ENCODE measurements at places on chromosomes 1 and 21.

DNA sequence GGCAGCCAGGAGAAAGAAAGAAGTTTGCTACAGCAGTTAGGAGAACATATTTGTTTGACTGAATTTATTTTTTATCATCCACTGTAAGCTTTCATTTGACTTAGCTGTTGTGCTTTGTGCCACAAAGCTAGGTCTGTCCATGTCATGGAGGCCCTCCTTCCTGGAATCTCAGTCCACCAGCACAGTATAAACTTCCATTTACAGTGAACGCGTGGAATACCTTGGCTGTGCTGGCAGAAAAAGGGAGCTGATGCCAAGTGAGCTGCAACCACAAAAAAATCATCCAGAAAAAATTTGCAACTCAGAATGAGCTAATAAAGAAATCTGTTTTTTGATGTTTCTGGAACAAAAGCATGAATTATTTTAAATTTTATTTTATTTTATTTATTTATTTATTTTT is 72.6 kb downstream of the ATP6V1G3 start:
- no peak for DNase-seq

DNA sequence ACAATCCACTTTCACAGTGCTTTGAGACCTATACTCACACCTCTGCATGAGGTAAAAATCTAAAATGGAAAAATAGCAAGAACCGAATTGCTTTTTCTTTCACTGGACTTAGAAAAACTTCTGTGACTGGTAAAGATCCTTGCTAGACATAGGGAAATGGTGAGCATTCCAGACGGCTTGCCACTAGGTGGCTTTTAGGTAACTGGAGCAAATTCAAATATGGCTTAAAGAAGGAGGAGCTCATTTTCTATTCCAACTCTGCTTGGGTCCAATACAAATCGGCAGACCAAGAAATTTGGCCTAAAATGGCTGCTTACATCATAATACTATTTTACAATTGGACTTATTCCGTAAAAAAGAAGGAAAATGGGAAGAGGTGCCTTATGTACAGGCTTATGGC is 977.9 kb downstream of the ADGRL2 start:
- DNase-seq: no peak

DNA sequence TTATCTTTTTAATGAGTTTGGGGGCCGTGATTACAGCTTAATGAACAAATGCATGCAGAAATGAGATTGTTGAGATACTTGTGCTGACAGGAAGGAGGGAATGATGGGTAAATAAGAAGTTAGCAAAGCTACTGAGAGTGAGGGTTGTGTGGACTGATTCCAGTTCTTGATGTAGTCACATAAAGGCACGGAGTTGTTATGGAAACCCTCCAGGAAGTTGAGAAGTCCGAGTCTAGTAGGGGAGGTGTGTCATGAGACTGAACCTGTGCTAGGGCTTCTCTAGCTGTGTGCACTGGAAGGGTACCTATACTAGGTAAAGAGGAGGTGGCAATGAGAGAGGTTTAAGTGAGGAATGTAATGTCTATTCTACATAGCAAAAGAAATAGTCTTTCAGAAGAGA is 475.7 kb downstream of the USP25 start:
- DNase-seq: no peak

GRCh38 chr1:161824618-161825017 is 58.5 kb downstream of the ATF6 start:
- DNase-seq: no peak
